ENCODE measurements at places on chromosomes 12 and 14. TPM values are rescaled to one million over a fixed set of nuclear protein-coding genes. Genes with fewer than 3 reads are reported as not detected.

The HNF1A gene
- total RNA-seq = not detected

The ABCD2 gene
- total RNA-seq = 4.8 TPM

GRCh38 chr14:59253527-59253926, 65.1 kb downstream of the DAAM1 start:
- no peak for DNase-seq

DNA sequence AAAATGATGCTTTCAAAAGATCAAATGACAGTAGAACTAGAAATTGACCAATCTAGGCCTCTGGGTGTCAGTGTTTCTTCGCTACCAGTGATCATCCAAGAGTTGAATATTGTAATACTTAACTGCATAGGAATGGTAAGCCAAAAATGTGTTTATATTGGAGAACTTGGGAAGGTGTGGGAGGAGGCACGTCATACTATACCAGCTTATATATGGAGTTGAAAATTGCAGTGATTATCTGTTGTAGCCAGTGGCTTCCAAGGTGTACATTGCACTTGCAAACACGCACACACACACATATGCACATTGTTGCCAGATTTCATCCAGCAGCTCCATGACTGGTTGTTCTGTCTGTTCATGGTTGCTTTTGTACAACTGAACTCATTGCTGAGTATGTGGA, 36.1 kb downstream of the EID3 start:
- no peak for DNase-seq

GRCh38 chr12:8989413-8989812, at the start of gene KLRG1:
TSS of gene KLRG1 (plus strand) at chr12:8989546. CDS start at chr12:8989636, 90 bp downstream.
- DNase-seq = no peak

- no peak for DNase-seq
These were observed 27.8 kb upstream of the NEDD1 start for GRCh38 chr12:96879301-96879700.
